ENCODE measurements at places on chromosomes 16 and 17. TPM values are rescaled to one million over a fixed set of nuclear protein-coding genes. Genes with fewer than 3 reads are reported as not detected.

The SLC35G6 gene
- not detected for total RNA-seq

The OR1A1 gene
- not detected for total RNA-seq

The FN3K gene
- total RNA-seq: 1.1 TPM

The CSH1 gene
- total RNA-seq: not detected

The KRTAP2-1 gene
- total RNA-seq: not detected

The NUDT16L1 gene
- 63.4 TPM for total RNA-seq

The LITAFD gene
- total RNA-seq: not detected

The C16orf54 gene
- not detected for total RNA-seq

The SOST gene
- total RNA-seq: not detected

The PLA2G10 gene
- not detected for total RNA-seq

The ABCC12 gene
- total RNA-seq: not detected

The PABPN1L gene
- not detected for total RNA-seq

Data from airway epithelial cell (primary cell).